ENCODE measurements at places on chromosomes 1 and 21.

- no peak for DNase-seq
Measured at GRCh38 chr1:149942207-149942606, 5.5 kb upstream of the MTMR11 start.

DNA sequence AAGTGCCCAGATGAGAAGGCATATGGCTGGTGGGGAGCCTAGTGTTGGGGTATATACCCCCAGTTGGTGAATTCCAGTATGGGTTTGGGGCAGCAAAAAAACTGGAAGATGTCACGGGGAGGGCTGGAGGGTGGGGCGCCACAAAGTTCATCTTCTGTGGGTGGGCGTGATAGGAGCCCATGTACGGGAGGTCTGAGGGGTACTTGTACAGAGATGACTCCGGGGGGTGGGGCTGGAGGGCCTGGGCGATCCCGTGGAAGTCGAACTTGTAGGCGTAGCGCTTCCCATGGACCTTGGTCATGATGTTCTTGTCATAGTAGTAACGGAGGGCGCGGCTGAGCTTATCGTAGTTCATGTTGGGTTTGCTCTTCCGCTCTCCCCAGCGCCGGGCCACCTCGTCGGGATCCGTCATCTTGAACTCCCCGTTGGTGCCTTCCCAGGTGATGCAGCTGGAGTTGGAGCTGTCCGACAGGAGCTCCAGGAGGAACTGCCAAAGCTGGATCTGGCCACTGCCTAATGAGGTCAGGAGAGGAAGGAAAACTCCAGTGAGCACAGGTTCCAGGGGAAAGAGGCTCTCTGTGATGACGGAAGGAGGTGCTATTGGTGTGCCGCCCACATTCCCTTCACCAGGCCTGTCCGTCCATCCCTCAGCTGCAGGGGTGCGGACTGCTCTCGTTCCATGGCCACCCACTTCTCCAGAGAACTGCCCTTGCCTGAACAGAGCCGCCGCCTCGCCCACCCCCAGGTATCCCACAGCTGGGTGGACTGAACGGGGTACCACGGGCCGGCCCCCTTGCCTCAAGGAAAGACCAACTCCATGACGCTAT lies 114.7 kb downstream of the ERG start:
- no peak for DNase-seq

DNA sequence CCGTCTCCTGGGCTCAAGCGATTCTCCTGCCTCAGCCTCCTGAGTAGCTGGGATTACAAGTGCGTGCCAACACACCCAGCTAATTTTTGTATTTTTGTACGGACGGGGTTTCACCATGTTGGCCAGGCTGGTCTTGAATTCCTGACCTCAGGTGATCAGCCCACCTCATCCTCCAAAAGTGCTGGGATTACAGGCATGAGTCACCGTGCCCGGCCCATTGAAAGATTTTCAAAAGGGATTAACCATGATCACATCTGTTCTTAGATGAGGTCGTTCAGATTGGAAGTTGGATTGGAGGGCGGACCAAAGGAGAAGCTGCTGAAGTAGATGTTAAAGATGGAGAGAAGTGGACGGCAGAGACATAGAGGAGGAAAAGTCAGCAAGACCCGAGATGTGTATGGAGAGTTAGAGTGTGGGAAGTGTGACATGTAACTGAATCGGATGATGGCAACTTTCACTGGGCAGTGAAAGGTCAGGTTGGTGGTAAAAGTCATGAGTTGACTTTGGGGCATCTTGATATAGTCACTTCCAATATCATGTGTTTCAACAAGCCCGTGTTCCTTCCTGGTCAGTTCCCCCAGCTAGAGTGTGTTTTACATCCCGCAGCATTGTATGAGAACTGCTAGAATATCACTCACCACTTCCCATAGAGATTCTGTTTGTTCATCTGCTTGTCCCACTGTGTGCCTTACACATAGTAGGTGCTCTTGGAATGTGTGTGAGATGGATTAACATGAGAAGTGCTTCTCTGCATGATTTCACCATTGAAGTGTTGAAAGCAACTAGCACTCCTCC lies 54.4 kb upstream of the TINAGL1 start:
- no peak for DNase-seq

DNA sequence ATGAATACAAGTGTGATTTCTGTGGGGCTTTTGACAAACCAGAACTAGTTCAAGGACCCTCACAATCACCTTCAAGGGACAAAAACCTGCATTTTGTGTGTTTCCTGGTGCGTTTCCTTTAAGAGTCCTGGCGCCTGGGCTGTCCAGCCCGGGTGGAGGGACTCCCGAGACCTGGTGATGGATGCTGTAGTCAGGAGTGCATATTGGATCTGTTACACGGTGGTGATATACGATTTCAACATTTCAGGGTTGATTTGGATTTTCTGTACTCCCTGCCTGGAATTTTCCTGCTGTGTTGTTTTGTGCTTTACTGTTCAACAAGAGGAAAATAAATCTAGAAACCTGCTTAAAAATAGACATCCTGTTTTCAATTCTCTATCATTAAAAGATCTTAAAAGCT lies 162.0 kb downstream of the KIF26B start:
- DNase-seq: no peak

GRCh38 chr1:54096877-54097240 lies 43.5 kb downstream of the TCEANC2 start:
- no peak for DNase-seq

GRCh38 chr1:53683986-53684740 lies 54.8 kb downstream of the GLIS1 start:
- no peak for DNase-seq

- DNase-seq: no peak
Measured at GRCh38 chr1:17933501-17933900, 174.1 kb upstream of the IGSF21 start.

DNA sequence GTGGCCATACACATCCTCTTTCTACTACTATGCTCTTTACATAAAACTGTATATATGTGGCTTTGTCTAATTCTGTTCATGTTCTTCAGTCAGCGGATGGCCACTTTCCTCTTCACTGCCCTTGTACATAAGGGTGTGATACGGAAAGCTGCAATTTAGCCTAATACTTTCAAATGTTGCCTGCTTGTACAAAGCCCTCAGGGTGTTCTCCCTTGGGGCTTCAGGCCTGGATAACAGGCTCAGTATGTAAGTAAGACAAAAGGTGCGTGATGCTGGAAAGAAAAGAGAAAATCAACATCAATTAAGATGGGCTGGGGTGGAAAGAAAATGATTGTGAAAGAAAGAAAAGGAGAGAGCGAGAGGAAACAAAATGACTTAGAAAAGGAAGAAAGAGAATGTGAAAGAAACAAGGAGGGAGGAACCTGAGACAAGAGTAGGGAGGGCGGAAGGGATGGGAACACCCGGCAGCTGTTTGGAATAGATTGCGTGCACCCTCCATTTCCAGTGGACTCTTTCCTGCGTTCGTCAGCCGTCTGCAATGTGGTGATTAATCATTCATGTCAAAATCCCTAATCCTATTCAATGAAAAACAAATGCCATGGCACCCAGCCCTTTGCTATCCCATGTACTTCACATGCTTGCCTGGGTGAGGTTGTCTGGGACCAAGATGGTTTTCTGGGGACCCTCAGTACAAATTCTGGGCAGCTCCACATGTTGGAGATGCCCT lies 553.6 kb downstream of the NUF2 start:
- DNase-seq: no peak

- DNase-seq: no peak
Measured at GRCh38 chr1:38656726-38657125, 202.8 kb downstream of the RRAGC start.

DNA sequence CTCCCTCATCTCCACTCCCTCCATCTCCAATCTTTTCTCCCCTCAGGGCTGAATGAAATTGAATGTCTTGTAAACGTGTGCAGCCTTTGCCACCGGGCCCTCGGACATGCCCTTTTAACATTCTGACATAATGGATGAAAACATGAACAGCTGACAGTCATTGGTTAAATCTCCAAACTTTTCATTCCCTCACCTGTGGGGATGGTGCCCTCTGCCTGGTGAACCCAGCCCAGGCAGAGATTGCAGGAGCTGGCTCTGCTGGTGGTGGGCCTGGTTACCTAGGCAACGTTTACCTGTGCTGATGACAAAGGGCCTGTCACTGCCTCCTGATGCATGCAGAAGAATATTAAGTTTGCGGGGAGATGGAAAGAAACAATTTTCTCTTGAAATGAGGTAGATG lies 21.3 kb downstream of the ST6GALNAC3 start:
- DNase-seq: no peak

All from activated CD4-positive, CD25-positive, alpha-beta regulatory T cell treated with anti-CD3 and anti-CD28 coated beads, Interleukin-2, amount 50 U/mL, for 16 hours (primary cell).